ENCODE measurements at places on chromosomes 16 and 17.
A peak's percentile ranks its signal among the peaks of the same experiment; 100 is the strongest.

GRCh38 chr16:72677662-72678447 is 370.1 kb downstream of the ZFHX3 start:
- DNase-seq: no peak

GRCh38 chr17:34156401-34156740 is 98.7 kb upstream of the CCL2 start:
- DNase-seq: no peak

DNA sequence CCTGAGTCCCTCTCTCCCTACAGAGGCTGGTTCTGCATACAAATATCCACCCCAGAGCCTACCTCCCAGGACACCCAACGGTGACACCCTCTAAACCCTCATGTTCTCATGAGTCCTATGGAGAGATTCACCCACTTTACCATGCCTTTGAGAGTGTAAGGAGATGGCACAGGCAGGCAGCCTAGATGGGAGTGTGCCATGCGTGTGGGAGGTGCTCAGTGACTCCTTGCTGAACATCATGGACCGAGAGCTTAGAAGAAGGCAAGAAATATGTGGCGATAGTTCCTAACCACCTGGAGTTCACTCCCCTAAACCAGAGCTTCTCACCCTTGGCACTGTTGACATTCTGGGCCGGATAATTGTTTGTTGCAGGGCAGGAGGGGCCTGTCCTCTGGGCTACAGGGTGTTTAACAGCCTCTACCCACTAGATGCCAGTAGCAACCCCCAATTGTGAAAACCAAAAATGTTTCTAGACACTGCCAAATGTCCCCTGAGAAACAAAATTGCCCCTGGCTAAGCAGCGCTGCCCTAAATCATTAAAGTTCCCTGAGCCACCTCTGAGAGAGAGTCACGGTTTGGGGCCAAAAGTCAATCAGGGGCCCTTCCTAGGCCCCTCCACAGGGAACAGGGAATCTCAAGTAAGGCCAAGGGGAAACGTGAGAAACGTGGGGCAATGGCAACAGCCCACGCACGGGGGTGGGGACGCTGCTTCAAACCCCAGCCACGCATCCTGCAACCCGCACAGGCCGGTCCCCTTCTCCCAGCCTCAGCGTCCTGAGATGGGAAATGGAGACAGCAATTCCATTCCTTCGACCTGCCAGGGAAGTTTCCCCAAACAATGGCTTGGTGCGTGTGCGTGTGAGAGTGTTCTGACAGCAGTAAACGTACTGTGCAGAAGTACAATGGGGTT is 66.8 kb downstream of the C16orf78 start:
- DNase-seq: no peak

- no peak for DNase-seq
Measured at GRCh38 chr16:81466356-81466980, 21.9 kb downstream of the CMIP start.

- peak; percentile 82 for DNase-seq
Measured at GRCh38 chr17:32486111-32486700, 587 bp upstream of the CDK5R1 start.

- peak; percentile 10 for DNase-seq
Measured at GRCh38 chr16:56300891-56301850, 109.9 kb downstream of the GNAO1 start.

- DNase-seq: no peak
Measured at GRCh38 chr17:13813347-13814240, 211.9 kb upstream of the HS3ST3A1 start.

DNA sequence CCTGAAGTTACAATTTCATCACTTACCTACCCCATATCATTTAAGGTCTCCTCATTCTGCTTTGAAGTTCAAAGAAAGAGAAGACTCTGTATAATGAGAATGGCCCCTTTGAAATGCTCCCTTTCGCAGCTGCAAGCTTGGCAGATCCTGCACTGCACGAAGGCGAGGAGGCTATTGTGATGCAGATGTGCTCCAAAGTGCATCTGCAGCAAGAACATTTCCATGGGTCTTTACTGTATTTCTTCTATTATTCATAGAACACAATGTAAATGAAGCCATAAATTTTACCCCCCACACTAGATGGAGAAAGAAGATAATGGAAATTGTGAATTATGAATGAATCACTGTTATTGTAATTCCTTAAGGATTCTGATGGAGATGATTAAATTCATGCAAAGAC is 178.7 kb downstream of the CHD9NB start:
- DNase-seq: no peak
